ENCODE measurements at places on chromosomes 5 and 9. TPM values are rescaled to one million over a fixed set of nuclear protein-coding genes. Genes with fewer than 3 reads are reported as not detected.

DNA sequence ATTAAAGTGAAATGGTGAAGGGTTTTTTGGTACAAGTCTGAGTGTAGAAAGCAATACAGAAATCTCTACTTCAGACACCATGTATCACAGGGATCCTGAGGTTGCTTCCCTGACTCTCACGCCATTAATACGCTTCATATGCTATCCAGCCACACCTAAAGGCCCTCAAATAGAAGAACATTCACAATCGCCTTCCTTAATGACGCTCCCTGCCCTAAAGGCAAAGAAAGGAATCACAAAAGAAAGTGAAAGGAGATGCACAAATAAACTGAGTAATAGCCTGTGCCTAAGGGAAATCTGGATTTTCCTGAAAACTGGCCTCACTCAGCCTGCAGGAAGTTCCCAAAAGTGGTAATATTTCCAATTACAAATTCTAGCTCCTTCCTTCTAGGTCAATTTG lies 1002.7 kb upstream of the DMAC1 start:
- H3K4me3 ChIP-seq: no peak overlapping the region
- H3K36me3 ChIP-seq: no peaks in the 10 kb centered on the region
- no peak for DNase-seq

DNA sequence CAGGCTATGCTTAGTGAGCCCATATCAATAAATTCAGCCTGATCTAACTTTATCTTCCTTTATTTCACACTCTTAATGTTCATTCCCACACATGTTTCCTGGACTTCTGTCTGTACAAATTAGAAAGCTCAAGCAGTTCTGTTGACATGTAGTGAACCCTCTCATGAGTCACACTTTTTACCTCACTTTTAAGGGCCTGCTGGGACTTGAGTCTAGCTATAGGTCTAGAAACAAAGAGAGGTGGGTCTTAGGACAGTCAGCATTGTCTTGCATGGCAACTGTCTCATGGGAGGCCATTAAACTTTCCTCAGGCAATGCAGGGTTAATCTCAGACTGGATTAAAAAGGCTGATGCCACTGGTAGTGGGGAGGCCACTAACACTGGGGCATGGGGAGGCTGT lies 8.6 kb upstream of the CCNH start:
- H3K4me3 ChIP-seq: no peak overlapping the region
- H3K27me3 ChIP-seq: peaks cover 2% of the 10 kb centered on the region
- no peaks in the 10 kb centered on the region for H3K36me3 ChIP-seq
- H3K4me1 ChIP-seq: no peaks in the 10 kb centered on the region
- DNase-seq: no peak

GRCh38 chr5:63553073-63553472 lies 409.2 kb downstream of the HTR1A start:
- no peaks in the 10 kb centered on the region for H3K4me1 ChIP-seq
- H3K27me3 ChIP-seq: no peaks in the 10 kb centered on the region
- H3K36me3 ChIP-seq: no peaks in the 10 kb centered on the region
- H3K4me3 ChIP-seq: no peak overlapping the region
- no peak for DNase-seq

RFX3 gene
- 18.5 TPM for total RNA-seq

DNA sequence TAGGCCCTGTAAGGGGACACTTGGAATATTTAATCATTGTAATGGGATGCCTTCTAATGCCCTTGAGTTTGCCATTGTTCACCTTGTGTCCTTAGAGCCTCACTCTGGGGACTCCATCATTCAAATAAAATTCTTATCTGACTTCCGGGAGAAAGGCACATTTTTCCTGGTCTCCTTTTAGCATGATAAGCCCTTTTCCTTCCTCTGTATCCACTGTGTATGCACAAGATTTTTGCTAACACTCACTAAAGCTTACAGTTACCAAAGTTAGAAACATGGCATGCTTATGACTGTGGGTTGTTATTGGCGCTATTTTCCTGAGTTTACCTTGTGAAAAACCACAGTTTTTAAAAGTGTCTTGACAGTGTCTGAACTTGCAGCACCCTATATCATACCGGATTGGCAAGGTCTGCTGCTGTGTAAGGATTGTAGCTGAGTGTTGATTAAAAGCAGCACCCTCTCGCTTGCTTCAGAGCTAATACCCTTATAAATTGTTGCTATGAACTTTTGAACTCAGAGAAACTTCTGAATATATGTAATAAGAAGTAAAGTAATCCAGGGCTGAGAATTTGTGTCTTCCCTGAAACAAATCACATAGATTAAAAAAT lies 46.4 kb downstream of the SNCAIP start:
- no peak overlapping the region for H3K4me3 ChIP-seq
- no peak for DNase-seq
- peaks cover 5% of the 10 kb centered on the region for H3K27me3 ChIP-seq
- H3K4me1 ChIP-seq: peaks cover 42% of the 10 kb centered on the region
- H3K36me3 ChIP-seq: peaks cover 23% of the 10 kb centered on the region

- H3K4me3 ChIP-seq: no peak overlapping the region
- peaks cover 5% of the 10 kb centered on the region for H3K4me1 ChIP-seq
- no peak for DNase-seq
These were observed 317.6 kb upstream of the KLF4 start for GRCh38 chr9:107807183-107807582.

DNA sequence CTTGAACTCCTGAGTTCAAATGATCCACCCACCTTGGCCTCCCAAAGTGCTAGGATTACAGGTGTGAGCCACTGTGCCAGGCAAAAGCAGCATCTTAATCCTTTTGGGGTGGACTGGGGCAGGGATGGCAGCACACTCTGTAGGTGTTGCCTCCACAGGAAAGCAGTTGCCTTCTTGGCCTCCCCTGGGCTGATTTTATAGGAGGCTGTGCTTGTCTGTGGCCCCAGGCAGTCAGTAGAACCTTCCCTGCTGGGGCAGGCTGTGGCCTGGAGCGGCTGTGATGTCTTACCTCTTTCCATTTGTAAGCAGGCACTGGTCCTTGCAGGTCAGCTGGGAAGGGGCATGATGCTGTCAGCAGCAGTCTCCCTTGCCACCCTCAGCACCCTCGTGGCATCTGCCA lies 49.8 kb downstream of the PRRC2B start:
- H3K27ac ChIP-seq: no peak overlapping the region
- H3K4me3 ChIP-seq: no peak overlapping the region
- peaks cover 10% of the 10 kb centered on the region for H3K27me3 ChIP-seq
- peaks cover 60% of the 10 kb centered on the region for H3K36me3 ChIP-seq
- DNase-seq: no peak

Data from endothelial cell (in vitro differentiated cells).